ENCODE measurements at places on chromosomes 2 and 18. TPM values are rescaled to one million over a fixed set of nuclear protein-coding genes. Genes with fewer than 3 reads are reported as not detected.

Gene KIF3C
- 13.2 TPM for total RNA-seq

Gene SLC39A6
- 80.1 TPM for total RNA-seq

Gene CDH7
- not detected for total RNA-seq

Gene GPBAR1
- not detected for total RNA-seq

Gene PAIP2B
- total RNA-seq = 0.63 TPM

Gene TEX44
- not detected for total RNA-seq

Gene ANKRD30B
- not detected for total RNA-seq

Gene RAB17
- 0.17 TPM for total RNA-seq

Gene IL37
- not detected for total RNA-seq

Gene ZNF532
- 29.3 TPM for total RNA-seq

Gene IL1R2
- total RNA-seq = 0.79 TPM

Gene AQP4
- total RNA-seq = not detected

Gene TAF4B
- total RNA-seq = 1.8 TPM

Gene SGPP2
- under 0.01 TPM for total RNA-seq

Gene RNU2-63P
- 251 TPM for total RNA-seq

Gene PLB1
- total RNA-seq = 2.5 TPM

Gene SCN7A
- 14.3 TPM for total RNA-seq

Gene STEAP3
- 15.4 TPM for total RNA-seq

Gene NLRC4
- total RNA-seq = not detected

Gene PHOSPHO2
- total RNA-seq = 1.4 TPM

Gene KCNJ13
- not detected for total RNA-seq

Gene PPIL3
- 67.0 TPM for total RNA-seq

Gene NEURL3
- total RNA-seq = 0.16 TPM

Gene ITGB6
- not detected for total RNA-seq

Gene LYPD6
- total RNA-seq = not detected

Gene MROH2A
- total RNA-seq = not detected

Gene PROKR1
- not detected for total RNA-seq

Gene MC5R
- total RNA-seq = not detected

Gene MATN3
- 0.77 TPM for total RNA-seq

Gene TRAK2
- 32.9 TPM for total RNA-seq

Gene TRABD2A
- 6.8 TPM for total RNA-seq

Gene ARHGAP15
- not detected for total RNA-seq

Gene BOLL
- total RNA-seq = not detected

Gene GLB1L
- 18.6 TPM for total RNA-seq

Gene FAM237A
- total RNA-seq = not detected

Gene CD8B2
- not detected for total RNA-seq
